AG08395 (cell line): ENCODE measurements at places on chromosomes 7 and 10.

- DNase-seq: no peak
Measured at GRCh38 chr7:76267107-76267893, 35.2 kb upstream of the HSPB1 start.

GRCh38 chr10:118315629-118316028 lies 26.5 kb downstream of the FAM204A start:
- DNase-seq: no peak

DNA sequence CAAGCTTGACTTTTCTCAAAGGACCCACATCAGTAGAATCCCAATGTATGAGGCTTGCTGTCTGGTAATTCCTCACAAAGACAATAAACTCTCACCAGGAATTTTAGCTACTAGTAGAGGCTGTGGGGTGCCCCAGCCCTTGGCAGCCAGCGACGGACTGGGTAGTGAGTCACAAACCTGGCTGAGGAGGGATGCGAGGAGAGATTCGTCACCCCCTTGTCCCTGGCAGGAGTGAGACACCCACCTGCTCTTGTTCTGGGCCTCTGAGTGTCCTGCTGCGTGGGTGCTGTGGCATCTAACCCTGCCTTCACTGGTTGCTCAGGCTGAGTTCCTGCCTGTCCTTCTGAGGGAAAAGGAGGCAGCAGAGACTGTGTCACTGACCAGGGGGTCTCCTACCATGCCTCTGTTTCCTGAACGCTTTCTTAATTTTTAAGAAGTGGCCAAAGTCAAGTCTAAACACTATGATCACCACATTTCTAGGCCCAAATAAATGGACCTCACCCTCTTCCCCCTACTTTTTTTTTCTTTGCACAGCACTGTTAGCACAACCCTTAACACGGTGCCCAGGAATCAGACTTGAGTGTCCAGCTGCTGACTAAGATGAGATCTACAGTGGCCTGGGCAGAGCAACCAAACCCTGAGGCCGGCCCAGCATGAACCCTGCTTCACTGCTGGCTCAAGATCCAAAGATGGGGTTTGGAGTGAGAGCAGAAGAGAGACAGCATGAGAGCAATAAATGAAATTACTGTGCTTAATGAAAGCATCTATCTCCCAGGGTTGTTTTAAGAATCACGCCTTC lies 146.4 kb downstream of the ANLN start:
- no peak for DNase-seq

- DNase-seq: no peak
Measured at GRCh38 chr7:130883928-130884327, 149.9 kb upstream of the KLF14 start.
